ENCODE measurements at places on chromosomes 4 and X.

GRCh38 chrX:41558531-41558930 lies 111.4 kb downstream of the NYX start:
- no peak for DNase-seq

DNA sequence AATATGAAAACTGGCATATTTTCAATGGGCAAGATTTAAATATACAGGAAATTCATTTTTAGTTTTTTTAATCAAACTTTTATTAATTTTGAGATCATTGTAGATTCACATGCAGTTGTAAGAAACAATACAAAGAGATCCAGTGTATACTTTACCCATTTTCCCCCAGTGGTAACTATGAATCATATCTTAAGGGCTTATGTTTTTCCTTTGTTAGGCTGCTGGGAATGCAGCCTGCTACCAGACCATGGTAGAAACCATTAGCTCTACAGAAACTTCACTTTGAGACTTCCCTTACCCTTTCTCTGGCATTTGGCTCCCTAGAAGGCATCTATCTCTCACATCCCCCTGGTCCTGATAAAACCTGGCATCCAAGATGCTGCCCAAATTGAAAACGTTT lies 147.6 kb upstream of the EOLA2 start:
- no peak for DNase-seq

DNA sequence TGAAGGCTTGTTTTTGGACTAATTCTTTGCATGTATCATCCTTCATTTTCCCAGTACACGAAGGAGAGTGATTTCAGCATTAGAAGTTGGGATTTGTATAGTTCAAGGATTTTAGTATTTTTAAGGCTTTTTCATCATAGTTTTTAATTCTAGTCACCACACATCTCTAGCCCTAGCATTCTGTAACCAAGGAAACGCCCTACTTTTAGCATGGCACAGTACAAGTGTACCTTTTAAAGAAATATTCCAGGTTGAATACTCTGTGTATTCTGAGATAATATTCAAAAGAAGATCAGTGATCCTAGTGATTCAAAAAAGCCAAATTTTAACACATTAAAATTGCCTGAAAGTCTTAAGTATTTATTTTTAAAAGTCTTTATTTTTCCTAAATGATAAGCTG lies 150.5 kb downstream of the RAP1GDS1 start:
- DNase-seq, result no peak

DNA sequence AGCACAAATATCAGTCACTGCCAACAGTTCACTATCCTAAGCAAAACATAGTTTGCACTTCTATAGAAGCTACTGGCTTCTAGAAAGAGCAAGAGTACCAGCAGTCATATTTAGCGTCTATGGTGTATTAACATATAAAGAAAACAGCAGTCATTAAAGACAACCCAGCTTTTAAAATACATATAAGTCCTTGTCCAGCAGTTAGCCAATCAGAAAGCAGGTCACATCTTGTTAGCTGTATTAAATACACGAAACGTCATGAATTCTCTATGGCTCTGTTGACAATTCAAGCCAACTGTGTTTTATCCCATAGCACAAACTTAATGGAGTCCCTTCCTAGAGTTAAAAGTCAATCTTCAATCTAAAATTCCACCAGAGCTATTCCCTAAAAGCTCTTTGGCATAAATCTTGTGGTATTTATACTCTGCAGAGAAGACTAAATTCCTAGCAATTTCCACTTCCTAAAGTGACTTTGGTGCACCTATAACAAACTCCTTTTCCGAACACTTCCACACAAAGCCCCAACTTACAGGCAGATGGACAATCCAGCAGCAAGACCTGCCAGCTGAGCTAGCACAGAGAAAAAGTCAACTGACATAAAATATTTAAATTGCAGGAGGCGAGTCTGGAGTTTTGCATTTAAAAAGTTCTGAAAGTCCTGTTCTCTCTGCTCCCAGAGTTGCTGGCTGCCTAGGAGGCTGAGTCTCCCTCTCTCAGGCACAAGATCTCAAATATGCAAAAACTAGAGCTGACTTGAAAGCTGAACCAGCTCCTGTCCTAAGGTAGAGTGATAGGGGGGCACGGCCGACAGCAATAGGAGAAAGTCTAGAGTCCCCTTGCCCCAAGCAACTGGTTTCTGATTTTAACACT lies 1.3 kb downstream of the LDB2 start:
- DNase-seq, result no peak

DNA sequence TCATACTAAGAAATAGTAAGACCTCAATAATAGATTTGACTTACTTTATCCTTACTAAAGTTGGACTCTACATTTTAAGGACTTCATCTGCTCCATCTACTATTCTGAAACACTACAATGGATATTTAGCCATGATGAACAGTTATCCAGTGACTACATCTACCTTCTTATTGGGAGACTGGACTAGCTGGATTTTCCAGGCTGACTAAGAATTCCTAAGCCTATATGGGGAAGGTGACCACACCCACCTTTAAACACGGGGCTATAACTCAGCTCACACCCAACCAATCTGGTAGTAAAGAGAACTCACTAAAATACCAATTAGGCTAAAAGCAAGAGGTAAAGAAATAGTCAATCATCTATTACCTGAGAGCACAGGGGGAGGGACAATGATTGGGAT lies 1438.4 kb downstream of the TECRL start:
- no peak for DNase-seq

GRCh38 chr4:138875891-138876608 lies 139.5 kb upstream of the NOCT start:
- no peak for DNase-seq

DNA sequence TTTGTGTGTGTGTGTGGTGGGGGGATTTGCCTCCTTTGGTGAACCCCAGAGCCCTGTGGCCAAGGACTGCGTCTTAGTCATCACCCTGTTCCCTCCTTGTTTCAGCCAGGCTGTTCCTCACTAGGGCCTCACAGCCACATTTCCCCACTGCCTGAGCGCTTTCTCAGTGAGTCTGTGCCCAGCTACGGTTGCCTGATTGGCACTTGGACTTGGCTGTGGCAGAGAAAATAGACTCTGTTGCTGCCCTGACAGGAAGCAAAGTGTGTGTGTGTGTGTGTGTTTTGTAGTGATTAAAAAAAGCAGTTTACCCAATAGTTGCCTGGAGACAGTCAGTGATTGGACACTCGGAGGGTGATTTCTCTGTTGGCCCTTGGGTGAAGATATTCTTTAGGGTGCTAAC lies 113.0 kb downstream of the UCHL1 start:
- DNase-seq, result no peak

DNA sequence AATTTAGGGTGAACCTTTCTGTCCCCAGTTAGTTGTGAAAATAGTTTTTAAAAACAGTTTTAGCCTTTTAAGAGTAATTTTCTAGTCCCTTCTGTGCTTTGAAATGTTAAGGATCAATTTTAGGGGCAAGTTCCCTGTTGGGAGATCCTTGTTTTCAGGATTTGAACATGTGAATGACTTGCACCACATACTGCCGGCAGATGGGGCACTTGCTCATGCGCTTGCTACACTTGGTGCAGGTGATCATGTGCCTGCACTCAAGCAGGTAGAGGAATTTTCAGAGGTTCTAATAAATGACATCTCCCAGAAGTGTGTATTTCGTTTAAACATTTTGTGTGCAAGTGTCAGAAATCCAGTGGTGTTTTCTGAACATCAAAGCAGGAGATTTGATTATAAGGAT lies 195.9 kb downstream of the CHM start:
- DNase-seq, result no peak

DNA sequence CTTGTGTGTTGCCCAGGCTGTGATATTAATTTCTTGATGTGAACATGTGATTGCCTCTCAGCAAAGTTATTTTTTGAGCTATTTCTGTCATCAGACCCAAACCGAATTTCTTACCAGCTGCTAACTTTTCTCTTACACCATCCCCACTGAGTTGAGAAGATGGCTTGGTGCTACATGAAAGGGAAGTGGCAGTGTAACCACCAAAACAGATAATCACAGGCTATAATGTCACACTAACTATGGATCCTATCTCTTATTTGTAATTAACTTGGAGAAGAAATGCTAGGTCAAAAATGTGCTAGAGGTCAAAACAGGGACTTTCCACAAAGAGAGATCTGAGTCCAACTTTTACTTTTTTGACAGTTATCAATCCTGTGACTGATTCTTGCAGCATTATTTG lies 43.8 kb downstream of the ELOVL6 start:
- DNase-seq, result no peak

GRCh38 chr4:76251441-76252270 lies at the start of gene FAM47E:
Gene FAM47E (plus strand): TSS chr4:76251721. CDS start chr4:76251747, 26 bp downstream.
- DNase-seq, result no peak

- no peak for DNase-seq
Measured at GRCh38 chr4:72208421-72209075, 176.7 kb downstream of the NPFFR2 start.

- no peak for DNase-seq
Measured at GRCh38 chrX:96835660-96836289, 47.9 kb upstream of the RPA4 start.

GRCh38 chr4:17098996-17099395 lies 200.6 kb upstream of the LDB2 start:
- no peak for DNase-seq

- DNase-seq, result no peak
Measured at GRCh38 chr4:159077702-159078495, 25.0 kb upstream of the RAPGEF2 start.

- DNase-seq, result no peak
Measured at GRCh38 chrX:9055354-9055753, 21.4 kb upstream of the FAM9B start.

DNA sequence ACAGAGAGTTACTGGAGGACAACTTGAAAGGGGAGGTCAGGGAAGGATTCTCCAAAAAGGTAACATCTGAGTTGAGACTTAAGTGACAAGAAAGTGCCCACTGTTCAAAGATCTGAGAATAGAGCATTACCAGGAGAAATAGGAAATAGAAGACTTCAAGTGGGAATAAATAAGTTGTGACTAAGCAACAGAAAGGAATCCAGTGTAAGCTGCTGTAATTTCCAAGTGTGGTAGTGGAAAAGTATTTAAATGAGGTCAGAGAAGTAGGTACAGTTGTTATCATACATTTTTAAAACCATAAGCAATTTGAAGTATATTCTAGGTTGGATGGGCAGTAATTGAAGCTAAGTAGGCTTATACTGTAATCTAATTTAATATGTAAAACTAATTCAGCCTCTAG lies 211.9 kb downstream of the FBXO8 start:
- no peak for DNase-seq

DNA sequence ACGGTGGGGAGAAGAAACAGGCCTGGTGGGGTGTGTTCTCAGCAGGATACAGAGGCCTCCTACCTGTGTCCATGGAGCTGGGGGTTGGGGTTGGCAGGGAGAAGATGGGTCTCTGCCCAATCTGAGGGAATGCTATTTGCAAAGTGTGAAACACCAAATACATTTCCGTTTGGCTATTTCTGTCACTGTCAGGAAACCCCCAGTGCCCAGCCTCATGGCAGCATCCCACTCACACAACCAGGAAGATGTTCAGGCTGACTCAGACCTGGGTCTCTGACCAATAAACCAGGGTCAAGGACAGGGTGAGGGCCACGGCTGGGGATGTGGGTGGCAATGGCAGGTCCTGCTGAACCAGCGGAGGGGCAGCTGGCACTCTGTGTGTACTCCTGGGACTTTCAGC lies 41.3 kb downstream of the BCOR start:
- no peak for DNase-seq

GRCh38 chr4:42074294-42074693 lies 78.2 kb downstream of the BEND4 start:
- no peak for DNase-seq

- DNase-seq, result no peak
Measured at GRCh38 chr4:41579043-41579442, 41.1 kb downstream of the LIMCH1 start.

DNA sequence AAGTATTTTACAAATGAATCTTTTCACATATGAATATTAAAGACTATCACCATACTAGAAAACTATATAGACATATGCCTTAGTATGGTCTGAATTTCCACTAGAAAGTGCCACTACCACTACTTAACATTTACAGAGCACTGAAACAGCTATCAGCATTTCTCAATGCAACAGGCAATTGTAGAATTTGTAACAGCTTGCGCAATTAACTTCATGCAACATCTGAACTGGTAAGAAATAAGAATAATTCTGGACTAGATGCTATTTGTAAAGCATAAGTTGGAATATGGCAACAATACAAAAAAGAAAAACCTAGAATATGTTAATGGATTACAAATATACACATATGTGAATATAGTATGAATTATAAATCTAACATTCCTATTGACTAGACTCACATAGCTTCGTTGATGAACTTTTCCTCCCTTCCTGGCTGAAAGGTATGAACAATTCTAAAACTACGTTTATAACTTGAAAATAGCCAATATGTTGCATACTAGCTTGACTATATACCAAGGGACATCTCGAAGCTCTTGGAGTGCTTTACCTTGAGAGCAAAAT lies 82.0 kb downstream of the ATP8A1 start:
- no peak for DNase-seq

GRCh38 chr4:89000382-89000781 lies 56.6 kb downstream of the FAM13A start:
- no peak for DNase-seq

GRCh38 chr4:41865306-41865980 lies 69.8 kb upstream of the TMEM33 start:
- DNase-seq, result no peak

DNA sequence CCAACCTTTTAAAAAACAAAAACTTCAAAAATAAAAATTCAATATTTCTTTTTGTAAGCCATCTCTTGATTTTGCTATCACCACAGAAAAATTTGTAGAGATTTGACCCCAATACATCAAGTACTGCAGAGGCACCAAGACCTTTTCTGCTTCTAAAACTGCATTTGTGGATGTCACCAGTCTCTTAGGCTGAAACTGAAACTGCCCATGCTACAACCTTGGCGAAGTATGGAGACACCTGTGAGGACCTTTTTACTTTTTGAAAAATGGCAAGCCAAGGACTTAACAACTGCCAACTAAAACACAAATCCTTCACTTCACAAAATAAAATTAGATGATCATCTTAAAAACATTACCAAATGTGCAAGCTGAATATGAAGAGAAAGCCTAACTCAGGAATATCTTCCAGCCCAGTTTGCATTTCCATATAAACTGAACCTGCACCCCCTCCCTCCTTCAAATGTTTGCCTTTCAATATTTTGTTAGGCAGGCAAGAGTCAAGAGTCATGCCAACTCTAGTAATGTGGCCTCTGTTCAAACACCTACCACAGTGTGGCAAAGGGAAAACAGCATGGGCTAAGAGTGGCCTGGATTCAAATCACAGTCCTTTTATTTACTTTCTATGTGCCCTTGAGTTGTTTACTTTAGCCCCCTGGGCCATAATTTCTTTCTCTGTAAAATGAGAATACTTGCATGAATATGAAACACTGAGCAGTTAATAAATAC lies 389.4 kb downstream of the OPHN1 start:
- no peak for DNase-seq

- DNase-seq, result no peak
Measured at GRCh38 chr4:82128355-82128754, 245.4 kb downstream of the HNRNPD start.

GRCh38 chrX:25599061-25599460 lies 539.1 kb upstream of the MAGEB18 start:
- DNase-seq, result no peak

- no peak for DNase-seq
Measured at GRCh38 chr4:97370568-97370967, 772.7 kb downstream of the STPG2 start.

DNA sequence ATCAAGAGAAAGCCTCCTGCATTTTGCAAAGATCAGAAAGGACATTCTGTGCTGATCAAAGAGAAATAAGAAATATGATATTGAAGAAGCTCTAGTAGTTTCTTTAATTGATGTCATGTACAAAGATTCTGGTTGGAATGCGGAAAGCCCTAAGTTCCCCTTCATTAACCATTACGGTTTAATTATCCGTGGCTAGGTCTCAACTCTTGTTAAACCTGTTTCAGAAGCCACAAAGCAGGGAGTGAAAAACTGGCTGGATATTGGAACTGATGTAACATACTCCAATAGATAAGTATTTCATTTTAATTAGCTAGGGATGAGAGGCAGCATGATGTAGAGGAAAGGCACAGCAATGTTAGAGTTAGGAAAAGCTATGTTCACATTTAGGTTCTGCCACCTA lies 55.7 kb downstream of the SPANXN3 start:
- DNase-seq, result no peak
